ENCODE measurements at places on chromosomes 7 and 10.

DNA sequence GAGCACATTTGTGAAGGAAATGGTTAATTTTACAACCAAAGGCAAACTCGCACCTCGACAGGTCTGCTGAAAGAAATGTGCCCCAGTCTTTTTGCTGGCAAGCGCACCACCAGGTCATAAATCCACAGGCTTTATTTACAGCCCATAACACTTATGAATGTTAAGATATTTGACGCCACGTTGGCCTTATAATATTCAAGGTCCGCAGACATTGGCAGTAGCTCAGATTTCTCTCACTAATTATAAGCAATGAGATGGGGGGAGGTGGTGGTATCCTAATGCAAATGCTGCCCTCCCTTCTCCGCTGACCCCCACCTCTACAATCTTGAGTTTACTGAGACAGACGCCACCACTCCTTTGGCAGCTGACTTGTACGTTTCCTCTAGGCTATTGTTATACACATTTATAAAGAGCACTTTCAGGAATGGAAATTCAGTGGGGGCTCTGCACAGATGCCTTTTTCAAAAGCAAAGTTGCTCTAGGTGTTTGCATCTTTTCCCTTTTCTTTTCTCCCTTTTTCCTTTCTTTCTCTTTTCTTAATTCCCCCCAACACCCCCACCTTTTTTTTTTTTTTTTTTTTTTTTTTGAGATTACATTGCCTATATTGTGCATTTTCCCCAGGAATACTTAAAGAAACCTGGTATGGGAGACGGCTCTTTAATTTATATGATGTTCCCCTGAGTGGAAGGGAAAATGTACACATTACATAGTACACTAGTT lies 6.7 kb downstream of the TCF7L2 start:
- DNase-seq, result no peak

DNA sequence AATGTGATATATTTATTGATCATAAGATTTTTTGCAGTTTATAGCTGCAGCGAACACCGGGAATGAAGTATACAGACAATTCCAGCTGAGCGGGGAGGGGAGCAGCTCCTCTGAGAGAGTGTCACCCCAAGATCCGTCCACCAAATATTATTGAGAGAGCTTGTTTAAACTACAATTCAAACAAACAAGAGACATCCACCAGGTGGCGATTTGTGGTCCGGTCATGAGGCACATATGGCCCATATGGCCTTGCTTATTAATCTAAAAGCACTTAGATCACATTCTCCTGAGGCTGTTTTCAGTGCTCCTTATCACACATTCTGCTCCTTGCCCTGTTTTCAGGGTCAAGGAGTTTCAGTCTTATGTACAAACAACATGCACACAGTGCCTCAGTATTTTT lies 83.1 kb downstream of the THSD7A start:
- no peak for DNase-seq

DNA sequence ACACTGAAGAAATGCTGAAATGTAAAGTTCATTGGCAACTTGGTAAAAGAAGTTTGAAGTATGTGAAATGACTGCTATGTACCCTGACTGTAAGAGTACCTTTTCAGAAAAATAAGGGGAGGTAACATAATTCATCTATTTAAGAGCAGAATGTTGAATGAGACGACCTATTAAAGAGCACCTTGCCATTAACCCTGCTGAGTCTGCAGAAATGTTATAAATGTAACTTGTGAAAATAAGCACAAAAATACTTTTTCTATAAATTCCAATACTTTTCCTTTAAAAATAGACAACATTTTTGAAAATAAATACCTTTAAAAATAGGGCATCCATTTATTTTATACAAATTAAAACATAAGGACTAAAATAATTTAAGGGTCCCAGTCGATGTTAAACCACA lies 7.7 kb downstream of the TM9SF3 start:
- DNase-seq, result no peak

DNA sequence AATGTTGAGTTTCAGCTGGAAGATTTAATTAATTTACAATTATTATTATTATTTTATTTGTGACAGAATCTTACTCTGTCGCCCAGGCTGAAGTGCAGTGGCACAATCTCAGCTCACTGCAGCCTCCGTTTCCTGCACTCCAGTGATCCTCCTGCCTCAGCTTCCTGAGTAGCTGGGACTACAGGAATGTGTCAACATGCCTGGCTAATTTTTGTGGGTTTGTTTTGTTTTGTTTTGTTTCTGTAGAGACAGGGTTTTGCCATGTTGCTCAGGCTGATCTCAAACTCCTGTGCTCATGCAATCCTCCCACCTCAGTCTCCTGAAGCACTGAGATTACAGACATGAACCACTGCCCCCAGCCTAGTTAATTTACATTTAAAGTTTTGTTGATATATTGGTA lies 93.8 kb upstream of the MEOX2 start:
- DNase-seq, result no peak
